Ecto neural progenitor cell (in vitro differentiated cells): ENCODE measurements at places on chromosomes 2 and 18.

DNA sequence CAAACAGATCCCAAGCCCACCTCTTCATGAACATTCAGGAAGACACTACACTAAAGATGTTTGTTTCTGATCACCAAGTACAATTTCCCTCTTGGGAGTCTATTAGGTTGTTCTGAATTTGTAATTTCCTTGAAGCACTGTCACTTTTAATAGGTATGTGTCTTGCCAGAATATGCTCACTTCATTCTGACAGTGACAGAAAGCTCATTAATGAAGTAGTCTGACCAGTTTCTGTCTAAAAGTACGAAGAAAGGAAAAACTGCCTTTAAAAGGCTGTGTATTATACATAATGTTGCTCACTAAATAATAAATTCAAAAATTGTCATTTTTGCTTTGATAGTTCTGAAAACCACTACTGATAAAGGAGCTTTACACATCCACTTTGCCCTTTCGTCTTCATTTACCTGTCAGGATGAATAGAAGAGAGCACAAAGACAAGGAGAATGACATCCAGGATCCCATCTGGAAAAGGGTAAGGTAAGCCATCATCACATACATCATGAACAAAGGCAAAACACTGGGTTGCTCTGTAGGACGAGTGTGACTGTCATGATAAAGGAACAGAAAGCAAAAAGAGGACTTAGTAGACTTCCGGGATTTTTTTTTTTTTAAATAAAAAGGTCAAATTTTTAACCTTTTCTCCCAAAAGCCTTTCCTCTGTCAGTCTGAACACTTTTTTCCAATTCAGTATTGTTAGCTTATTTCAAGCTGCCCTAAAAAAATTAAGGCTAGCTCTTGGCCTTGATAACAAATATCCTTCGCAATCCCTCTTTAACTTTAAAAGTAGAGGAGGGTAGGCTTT lies 103.4 kb downstream of the METTL8 start:
- no peak for DNase-seq

DNA sequence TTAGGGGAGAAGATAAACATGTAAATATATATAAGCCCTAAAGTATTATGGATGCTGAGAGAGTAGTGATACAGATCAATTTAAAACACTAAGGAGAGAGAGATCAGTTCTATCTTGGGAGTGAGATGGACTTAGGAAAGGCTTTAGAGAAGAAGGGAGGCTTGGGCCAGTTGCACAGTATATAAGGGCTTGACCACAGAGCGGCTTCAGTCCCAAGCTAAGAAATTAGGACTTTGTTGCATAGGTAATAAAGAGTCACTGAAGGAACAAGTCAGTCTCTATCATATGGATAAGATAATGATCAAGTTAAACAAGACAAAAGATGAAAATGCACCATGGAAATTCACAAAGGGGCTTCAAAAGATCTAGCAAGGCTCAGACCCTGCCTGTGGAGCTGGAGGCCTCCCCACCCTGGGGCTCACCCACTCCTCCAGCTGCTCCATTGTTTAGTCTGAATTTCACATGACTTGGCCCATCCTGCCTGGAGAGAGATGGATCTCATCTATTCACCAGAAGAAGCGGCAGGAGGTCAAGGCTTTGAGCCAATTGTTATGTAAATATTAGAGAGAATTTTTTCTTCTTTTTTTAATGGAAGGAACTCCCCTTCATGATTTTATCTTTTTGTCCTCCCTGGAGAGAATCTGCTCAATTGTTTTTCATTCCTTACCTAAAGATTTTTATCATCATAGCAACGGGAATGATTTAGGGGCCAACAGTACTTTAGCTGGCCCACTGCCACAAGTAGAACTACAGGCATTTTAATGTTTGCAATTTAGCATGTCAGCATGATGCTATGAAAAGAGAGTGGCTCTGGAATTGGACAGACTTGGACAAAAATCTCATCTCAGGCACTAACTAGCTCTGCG lies 44.0 kb downstream of the GYPC start:
- no peak for DNase-seq

DNA sequence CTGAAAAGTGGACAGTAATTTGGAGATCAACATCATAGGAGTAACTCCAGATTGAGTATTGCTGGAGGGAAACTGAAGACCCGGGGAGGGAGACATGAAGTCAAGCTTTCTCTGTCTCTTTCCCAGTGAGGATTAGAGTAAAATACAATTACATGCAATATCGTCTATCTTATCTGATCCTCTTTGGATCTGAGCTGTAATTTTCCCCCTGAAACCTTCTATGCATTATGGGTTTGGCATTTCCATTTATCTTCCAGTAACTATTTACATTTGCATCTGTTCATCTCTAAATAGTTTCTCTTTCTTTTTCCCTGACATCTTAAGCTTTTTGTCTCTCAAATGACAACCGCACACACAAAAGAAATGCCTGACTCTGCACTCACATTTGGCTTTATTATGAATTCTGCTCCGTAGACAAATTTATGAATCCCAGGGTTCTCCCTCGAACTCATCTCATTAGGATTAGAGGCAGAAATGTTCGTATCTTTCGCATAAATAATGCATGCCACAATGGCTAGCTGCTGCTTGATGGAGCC lies 113.1 kb downstream of the SPP2 start:
- no peak for DNase-seq

DNA sequence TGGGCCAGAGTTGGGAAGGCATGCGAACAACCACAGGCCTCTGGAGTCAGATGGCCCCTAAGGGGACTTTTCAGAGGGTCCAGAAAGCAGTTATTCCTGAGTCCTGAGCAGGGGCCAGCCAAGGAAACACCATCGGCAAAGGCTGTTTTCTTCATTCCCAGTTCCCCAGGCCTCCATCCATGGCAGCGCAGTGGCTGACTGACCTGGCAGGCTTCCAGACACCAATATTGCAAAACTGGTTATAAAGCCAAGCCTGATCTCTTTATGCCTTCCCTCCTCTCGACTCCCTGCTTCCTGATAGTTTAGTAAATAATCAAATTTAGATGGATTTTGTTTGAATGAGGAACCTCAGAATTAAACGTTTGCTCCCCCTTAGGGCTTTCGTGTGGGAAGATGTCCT lies 133.4 kb upstream of the ITGA6 start:
- DNase-seq = no peak

- DNase-seq = no peak
Observed at GRCh38 chr2:96878171-96878570, 8.3 kb upstream of the SEMA4C start.

- no peak for DNase-seq
Observed at GRCh38 chr2:23322567-23323197, 62.3 kb upstream of the KLHL29 start.

- no peak for DNase-seq
Observed at GRCh38 chr18:57943723-57944122, 100.3 kb upstream of the NEDD4L start.

GRCh38 chr2:241391892-241392665 lies 36.0 kb downstream of the FARP2 start:
- DNase-seq = no peak

DNA sequence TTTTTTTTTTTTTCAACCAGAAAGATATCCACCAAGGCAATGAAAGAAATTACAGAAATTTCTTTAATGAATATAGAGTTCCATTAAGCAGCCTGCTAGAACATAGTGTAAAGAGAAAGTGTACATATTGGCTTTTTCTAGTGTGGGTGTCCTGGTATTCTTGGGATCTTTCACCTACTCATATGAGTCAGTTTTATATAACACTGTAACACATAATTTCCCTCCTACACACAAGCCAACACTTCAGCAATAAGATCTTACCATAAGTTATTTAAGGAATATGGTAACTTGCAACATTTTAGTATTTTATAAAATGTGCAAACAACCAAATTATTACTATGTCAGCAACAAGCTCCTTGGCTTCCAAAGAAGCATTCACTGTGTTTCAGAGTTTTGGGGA lies 59.9 kb downstream of the ZRANB3 start:
- no peak for DNase-seq

DNA sequence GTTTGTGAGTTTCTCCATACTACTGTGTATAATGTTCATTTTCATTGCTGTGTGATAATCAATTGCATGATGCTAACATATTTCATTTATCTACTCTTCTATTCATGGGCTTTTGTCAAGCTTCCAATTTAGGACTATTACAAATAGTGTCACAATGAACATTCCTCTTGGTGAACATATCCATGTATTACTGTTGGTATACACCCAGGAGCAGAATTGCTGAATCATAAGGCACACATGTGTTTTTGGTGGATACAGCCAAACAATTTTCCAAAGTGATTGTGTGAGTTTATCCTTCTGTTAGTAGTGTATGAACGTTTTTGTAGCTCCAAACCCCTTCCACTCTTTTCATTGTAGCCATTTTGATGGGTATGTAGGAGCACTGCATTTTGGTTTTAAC lies 101.6 kb upstream of the COPS8 start:
- DNase-seq = no peak

DNA sequence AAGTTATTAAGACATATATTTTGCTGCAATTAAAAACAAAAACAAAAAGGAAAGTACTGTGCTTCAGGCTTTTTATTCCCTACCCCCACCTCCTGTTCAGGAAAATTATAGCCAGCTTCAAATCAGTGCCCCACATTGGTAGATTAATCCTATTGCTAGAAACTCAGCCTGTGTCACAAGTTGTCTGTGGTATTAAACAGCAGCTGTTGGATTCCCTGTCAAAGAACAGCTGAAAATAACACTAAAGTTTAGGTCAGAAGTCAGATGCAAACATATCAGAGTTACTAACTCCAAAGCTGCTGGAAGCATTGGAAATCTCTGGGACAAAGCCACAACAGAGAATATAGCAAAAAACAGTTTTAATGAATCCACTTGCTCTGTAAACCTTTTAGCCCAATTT lies 818 bp upstream of the CCDC141 start:
- DNase-seq = no peak

DNA sequence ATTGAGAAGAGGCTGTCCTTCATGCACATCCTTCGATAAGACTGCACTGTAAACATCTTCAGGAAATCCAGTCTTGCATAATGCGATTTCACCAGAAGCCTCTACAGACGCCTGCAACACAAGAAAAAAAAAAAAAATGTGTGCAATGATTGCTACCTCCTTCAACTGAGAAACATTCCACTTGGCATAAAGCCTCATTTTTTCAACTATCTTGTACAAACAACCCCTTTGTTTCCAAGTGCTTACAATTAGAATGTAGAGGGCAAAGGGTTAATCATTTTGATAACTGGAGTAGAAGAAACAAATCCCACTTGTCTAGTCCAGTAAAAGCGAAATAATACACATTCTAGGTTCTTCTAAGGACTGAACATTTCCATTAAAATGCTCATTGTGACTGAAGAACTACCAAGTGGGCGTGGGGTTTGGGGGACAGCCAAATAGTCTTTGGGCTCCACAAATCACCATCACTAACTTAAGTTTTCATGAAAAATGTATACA lies 29.2 kb downstream of the CDH2 start:
- no peak for DNase-seq

GRCh38 chr2:96927405-96928171 lies 57.7 kb upstream of the SEMA4C start:
- no peak for DNase-seq

DNA sequence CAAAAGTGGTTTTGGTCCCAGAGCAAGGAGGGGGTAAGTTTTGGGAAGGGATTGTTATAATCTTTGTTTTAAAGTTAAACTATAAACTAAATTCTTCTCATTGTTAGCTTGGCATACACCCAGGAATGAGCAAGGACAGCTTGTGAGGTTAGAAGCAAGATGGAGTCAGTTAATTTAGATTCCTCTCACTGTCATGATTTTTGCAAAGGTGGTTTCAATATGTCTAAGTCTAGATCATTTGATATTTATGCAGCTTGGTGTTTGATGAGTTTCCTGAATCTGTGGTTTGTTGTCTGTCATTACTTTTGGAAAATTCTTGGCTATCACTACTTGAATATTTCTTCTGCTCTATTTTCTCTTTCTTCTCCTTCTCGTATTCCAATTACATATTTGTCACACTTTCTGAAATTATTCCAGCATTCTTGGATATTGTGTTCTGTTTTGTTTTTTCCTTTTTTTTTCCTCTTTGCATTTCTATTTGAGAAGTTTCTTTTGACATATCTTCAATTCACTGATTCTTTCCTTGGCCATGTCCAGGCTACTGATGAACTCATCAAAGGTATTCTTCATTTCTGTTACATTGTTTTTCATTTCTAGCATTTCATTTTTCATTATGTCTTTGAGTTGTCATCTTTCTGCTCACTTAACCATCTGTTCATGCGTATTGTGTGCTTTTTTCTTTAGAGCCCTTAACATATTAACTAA lies 5.1 kb downstream of the SP140 start:
- no peak for DNase-seq

- no peak for DNase-seq
Observed at GRCh38 chr2:10412380-10412779, 35.7 kb downstream of the ODC1 start.

DNA sequence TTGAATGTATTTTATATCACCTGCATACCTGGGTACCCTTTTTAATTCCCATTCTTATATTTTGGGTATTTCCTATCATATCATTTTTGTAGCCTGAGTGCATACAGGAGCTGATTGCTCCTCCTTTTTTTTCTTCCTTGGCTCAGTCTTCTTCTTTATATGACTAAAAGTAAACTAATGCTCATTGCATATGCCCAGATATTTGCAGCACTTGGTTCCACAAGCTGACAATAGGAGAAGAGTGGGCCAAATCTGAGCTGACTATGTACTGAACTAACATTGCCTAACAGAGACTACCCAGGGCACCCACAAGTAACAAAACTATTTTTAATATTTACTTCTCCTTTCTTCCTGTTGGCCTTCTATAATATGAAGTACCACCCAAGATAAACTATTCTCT lies 131.7 kb upstream of the SPOPL start:
- no peak for DNase-seq

DNA sequence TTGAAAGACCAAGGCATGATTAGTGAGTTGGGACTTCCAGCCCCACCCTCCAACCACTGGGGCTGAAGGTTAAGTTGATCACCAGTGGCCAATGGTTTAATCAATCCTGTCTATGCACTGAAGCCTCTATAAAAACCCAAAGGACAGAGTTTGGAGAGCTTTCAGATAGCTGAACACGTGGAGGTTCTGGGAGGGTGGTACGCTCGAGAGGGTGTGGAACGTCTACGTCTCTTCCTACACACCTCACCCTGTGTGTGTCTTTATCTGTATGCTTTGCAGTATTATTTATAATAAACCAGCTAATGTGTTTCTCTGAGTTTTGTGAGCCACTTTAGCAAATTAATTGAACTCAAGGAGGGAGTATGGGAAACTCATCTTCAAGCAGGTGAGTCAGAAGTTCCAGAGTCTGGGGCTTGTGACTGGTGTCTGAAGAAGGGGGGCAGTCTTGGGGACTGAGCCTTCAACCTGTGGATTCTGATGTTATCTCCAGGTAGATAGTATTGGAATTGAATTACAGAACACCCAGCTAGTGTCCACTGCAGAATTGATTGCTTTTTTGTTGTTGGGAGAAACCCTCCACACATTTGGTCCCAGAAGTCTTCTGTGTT lies 20.3 kb downstream of the ACTR3 start:
- DNase-seq = no peak

GRCh38 chr2:165408186-165408585 lies 61.3 kb upstream of the CSRNP3 start:
- DNase-seq = no peak

DNA sequence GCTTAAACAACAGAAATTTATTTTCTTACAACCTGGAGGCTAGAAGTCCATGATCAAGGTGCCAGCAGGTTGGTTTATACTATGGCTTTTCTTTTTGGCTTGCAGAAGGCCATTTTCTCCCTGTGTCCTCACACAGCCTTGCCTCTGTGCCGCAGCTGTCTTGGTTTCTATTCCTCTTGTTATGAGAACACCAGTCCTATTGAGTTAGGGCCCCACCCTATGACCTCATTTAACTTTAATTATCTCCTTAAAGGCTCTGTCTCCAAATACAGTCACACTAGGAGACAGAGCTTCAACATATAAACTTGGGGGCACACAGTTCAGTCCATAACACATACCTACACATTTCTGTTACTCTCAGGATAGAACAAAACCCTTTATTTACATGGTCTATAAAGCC lies 17.3 kb upstream of the RHOB start:
- DNase-seq = no peak
